HFFc6 (cell line): ENCODE measurements at places on chromosomes 16 and 17.
A peak's percentile ranks its signal among the peaks of the same experiment; 100 is the strongest.

GRCh38 chr17:2244545-2245525, 58.8 kb downstream of the SMG6 start:
- H3K27me3 ChIP-seq = peaks cover 1% of the 10 kb centered on the region; the same call in 1 of the 2 replicates
- peak; percentile 84 for DNase-seq
- peak overlapping the region; percentile 99 for H3K27ac ChIP-seq
- peaks cover 21% of the 10 kb centered on the region for H3K36me3 ChIP-seq
- H3K4me3 ChIP-seq = peak overlapping the region; percentile 74

- peaks cover 47% of the 10 kb centered on the region for H3K27me3 ChIP-seq
- H3K4me3 ChIP-seq = no peak overlapping the region
- no peaks in the 10 kb centered on the region for H3K4me1 ChIP-seq
- DNase-seq = no peak
- H3K36me3 ChIP-seq = no peaks in the 10 kb centered on the region
These were observed 9.6 kb upstream of the SPNS2 start for GRCh38 chr17:4488989-4489595.

GRCh38 chr16:29111421-29111820, 126.6 kb downstream of the LAT start:
- no peak overlapping the region for H3K27ac ChIP-seq
- H3K4me3 ChIP-seq = no peak overlapping the region
- H3K27me3 ChIP-seq = peaks cover 21% of the 10 kb centered on the region
- DNase-seq = no peak
- no peaks in the 10 kb centered on the region for H3K36me3 ChIP-seq
- peaks cover 18% of the 10 kb centered on the region for H3K4me1 ChIP-seq

DNA sequence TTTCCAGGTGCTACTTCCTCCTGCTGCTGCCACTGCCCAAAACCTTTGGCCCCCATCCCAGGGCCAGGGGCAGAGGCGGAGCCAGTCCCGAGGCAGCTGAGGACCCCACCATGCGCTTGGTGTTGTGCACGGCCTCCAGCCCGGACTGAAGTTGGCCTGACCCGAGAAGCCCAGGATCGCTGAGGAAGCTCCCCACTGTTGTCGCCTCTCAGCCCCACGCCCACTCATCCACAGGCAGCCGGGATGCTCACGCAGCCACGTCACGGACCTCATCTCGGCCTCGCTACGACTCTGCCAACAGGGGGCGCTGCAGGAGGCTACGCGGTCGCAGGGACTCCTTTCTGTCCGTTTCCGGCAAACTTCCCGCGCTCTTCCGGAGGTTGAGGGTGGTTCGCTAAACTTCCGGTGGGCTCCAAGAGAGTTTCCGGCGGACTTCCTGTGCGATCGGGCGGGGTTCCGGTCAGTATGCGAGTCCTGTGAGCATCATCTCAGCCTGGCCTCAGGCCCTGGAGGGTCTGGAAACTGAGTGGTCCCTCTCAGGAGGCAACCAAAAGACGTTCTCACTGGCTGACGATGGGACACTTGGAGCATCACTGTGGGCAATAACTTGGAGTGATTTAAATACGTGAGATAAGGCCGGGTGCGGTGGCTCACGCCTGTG, 12.4 kb downstream of the ZG16B start:
- H3K36me3 ChIP-seq = no peaks in the 10 kb centered on the region
- H3K27ac ChIP-seq = no peak overlapping the region
- H3K4me3 ChIP-seq = no peak overlapping the region
- DNase-seq = no peak
- peaks cover 22% of the 10 kb centered on the region for H3K4me1 ChIP-seq

DNA sequence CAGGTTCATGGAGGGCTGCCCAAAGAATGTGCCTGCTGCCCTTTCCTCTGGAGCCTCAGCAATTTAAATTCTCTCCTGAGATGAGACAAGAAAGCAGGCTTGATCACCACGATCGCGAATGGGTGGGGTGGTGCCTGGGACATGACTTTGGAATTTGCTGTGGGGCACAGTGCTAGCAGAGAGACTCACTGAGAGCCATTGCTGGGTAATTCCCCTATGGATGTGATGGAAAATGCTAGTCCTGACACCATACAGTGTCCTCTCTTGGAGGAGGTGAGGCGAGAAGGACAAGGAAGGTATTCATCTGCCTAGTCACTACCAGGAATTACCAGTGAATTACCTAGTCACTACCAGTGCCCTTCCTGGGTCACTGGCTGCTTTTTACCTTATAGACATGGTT, 15.5 kb downstream of the FAM20A start:
- peaks cover 4% of the 10 kb centered on the region for H3K27me3 ChIP-seq
- H3K36me3 ChIP-seq = no peaks in the 10 kb centered on the region
- no peak overlapping the region for H3K4me3 ChIP-seq
- no peak for DNase-seq
- no peaks in the 10 kb centered on the region for H3K4me1 ChIP-seq

DNA sequence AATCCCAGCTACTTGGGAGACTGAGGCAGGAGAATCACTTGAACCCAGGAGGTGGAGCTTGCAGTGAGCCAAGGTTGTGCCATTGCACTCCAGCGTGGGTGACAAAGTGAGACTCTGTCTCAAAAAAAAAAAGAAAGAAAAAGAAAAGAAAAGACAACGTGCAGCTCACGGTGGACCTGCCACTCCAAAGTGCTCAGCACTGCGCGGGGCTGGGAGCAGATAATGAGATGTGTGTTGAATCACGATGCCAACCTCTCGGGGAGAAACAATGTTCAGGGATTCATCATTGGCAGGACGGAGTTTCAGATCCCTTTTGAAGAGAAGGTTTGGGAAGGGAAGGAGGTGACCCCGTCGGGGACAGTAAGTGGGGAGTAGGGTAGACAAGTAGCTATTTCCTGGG, 19.2 kb downstream of the WFDC1 start:
- no peaks in the 10 kb centered on the region for H3K36me3 ChIP-seq
- H3K4me3 ChIP-seq = no peak overlapping the region
- peaks cover 28% of the 10 kb centered on the region for H3K27me3 ChIP-seq
- peaks cover 17% of the 10 kb centered on the region for H3K4me1 ChIP-seq
- no peak for DNase-seq

DNA sequence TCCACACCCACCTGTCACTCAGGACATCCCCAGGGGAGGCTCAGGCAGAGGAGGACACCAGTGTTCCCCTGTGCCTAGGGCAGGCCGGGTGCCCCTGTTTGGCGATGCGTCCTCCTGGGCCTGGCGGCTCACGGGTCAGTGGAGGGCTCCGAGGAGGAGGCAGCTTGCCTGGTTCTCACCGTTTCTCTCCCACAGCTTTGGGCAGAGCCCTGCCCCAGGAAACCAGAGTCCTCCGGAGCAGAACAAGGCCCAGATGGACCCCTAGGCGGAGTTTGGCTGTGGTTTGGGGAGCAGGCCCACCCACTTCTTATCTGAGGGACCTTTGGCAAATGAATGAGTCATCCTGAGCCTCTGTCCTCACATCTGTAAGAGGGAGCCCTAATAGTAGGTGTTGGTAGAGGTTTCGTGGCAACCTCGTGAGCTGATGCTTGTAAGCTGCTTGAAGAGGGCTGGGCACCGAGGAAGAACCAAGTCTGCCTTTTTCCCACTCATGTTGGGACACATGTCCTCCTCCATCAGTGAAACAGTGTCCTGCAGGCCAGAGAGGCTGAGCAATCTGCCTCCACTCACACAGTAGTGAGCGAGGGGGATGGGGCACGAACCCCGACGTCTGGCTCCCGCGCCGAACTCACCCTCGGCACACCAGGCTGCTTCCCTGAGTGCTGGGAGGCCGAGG, 247.0 kb upstream of the CIBAR2 start:
- no peak overlapping the region for H3K4me3 ChIP-seq
- peaks cover 5% of the 10 kb centered on the region for H3K36me3 ChIP-seq
- peaks cover 43% of the 10 kb centered on the region for H3K4me1 ChIP-seq
- H3K27me3 ChIP-seq = peaks cover 2% of the 10 kb centered on the region

- H3K4me3 ChIP-seq = no peak overlapping the region
- peaks cover 1% of the 10 kb centered on the region for H3K27me3 ChIP-seq
- H3K36me3 ChIP-seq = peaks cover 54% of the 10 kb centered on the region
These were observed 6.8 kb downstream of the ANKFY1 start for GRCh38 chr17:4256952-4257351.

DNA sequence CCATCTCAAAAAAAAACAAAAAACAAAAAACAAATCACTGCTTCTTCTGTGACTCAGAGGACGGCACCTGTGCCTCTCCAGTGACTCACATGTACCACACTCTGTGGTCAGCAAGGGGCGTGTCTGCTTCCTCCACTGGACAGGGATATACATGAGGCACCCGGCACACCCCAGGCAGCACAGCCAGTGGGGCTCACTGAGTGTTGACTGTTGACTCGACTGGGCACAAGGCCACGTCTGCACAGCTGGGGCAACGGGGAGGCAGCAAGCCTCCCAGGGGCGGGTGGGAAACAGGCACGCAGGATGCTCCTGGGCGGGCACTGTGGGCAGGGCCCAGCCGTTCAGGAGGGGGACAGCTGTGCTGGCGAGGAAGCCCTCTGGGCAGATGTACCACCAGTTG, 64.1 kb downstream of the TIMM22 start:
- peaks cover 12% of the 10 kb centered on the region for H3K4me1 ChIP-seq
- DNase-seq = peak; percentile 98
- H3K27ac ChIP-seq = peak overlapping the region; percentile 51; the same call in 1 of the 2 replicates
- no peak overlapping the region for H3K4me3 ChIP-seq

DNA sequence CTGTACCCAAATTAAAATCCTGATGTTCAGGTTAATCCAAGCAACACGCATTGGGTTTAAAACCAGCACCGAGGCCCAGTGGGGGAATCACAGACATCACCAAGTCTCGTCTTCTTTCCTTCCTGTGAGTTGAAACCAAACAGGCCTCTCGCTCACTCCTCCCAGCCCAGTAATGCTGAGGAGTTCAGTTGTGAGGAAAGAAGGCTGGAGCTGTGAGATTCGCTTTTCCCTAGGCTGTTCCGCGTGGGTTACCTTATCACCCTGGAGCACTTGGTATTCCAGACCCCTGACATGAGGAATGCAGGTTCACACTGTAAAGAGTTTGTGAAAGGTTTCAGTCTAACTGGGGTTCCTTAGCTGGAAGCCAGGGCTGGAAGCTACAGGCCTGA, 20.8 kb downstream of the CIBAR2 start:
- DNase-seq = no peak
- no peaks in the 10 kb centered on the region for H3K36me3 ChIP-seq

DNA sequence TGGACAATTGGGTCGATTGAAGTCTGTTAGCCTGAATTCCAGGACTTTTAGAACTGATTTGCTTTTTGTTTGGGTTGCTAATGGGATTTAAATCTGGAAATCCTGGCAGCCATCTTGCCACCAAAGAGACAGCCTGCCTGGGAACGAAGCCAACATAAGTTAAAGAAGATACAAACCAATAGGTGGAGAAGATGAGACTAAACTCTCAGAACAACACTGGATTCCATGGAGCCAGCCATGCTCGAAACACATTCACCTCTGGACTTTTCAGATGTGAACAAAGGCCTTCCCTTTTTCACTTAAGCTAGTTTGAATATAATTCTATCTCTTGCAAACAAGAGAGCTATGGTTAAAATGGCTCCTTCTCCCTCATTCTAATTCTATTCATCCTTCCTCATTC, 135.9 kb downstream of the TOX3 start:
- H3K27ac ChIP-seq = no peak overlapping the region
- H3K36me3 ChIP-seq = no peaks in the 10 kb centered on the region
- H3K27me3 ChIP-seq = no peaks in the 10 kb centered on the region
- H3K4me1 ChIP-seq = no peaks in the 10 kb centered on the region

GRCh38 chr17:17513626-17514025, 17.4 kb upstream of the RASD1 start:
- peaks cover 11% of the 10 kb centered on the region for H3K27me3 ChIP-seq
- no peak for DNase-seq
- peaks cover 30% of the 10 kb centered on the region for H3K4me1 ChIP-seq
- H3K36me3 ChIP-seq = no peaks in the 10 kb centered on the region; the same call in 1 of the 2 replicates

DNA sequence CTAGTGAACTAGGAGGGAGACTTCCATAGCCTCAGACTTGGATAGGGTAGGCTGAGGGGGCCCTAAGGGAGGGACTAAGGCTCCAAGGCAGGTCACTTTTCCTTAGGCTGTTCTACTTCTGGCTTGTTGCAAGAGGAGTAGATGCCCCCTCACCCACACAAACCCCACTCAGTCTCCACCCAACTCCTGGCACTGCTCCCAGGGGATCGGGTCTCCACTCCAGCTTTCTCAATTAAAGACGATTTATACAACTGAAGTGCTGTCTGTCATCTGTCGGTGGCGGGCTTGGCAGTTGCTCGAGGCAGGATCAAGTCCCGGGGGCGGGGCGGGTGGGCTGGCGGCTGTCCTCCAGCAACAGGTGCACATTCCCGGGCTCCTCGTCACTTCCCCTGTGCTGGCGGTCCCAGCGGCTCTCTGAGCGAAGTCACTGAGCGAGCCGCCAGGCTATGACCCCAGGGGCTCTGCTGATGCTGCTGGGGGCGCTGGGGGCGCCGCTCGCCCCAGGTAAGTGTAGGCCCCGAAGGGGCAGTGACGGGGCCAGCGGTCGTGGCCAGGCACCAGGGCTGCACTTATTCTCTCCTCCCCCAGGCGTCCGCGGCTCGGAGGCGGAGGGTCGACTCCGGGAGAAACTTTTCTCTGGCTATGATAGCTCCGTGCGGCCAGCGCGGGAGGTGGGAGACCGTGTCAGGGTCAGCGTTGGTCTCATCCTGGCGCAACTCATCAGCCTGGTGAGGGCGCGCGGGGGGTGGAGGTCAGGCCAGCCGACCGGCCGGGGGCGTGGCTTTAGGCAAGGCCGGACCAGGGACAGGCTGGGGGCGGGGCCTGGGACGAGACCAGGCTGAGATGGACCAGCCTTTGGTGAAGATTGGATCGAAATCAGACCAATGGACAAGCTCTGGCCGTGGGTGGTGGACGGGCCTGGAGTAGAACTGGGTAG, at the start of gene CHRNB1:
Gene CHRNB1 (plus strand): TSS at position 380 of the 937 bp plus-strand sequence. CDS start 67 bp downstream, at position 447.
- H3K4me3 ChIP-seq = peak within 1 kb of the TSS; percentile 50
- H3K27ac ChIP-seq = no peak within 1 kb of the TSS
- DNase-seq = no peak
- no peaks in the 10 kb centered on the region for H3K36me3 ChIP-seq
- H3K27me3 ChIP-seq = peaks cover 22% of the 10 kb centered on the region

- no peak overlapping the region for H3K27ac ChIP-seq
- no peak overlapping the region for H3K4me3 ChIP-seq
- H3K4me1 ChIP-seq = no peaks in the 10 kb centered on the region
- H3K36me3 ChIP-seq = peaks cover 18% of the 10 kb centered on the region
These were observed 38.0 kb upstream of the CPNE2 start for GRCh38 chr16:57054338-57054737.

GRCh38 chr16:4051591-4051990, 64.7 kb downstream of the ADCY9 start:
- H3K4me3 ChIP-seq = peak overlapping the region; percentile 79; the same call in 1 of the 2 replicates
- peak overlapping the region; percentile 90 for H3K27ac ChIP-seq
- peaks cover 10% of the 10 kb centered on the region; the same call in 1 of the 2 replicates for H3K36me3 ChIP-seq
- H3K27me3 ChIP-seq = peaks cover 1% of the 10 kb centered on the region
- peak; percentile 2 for DNase-seq
- peaks cover 48% of the 10 kb centered on the region for H3K4me1 ChIP-seq
